ENCODE measurements at places on chromosomes 7 and 10.

GRCh38 chr7:101650579-101651081, 21.5 kb upstream of the MYL10 start:
- DNase-seq: no peak

GRCh38 chr10:124126145-124126982, 33.0 kb upstream of the CHST15 start:
- no peak for DNase-seq

DNA sequence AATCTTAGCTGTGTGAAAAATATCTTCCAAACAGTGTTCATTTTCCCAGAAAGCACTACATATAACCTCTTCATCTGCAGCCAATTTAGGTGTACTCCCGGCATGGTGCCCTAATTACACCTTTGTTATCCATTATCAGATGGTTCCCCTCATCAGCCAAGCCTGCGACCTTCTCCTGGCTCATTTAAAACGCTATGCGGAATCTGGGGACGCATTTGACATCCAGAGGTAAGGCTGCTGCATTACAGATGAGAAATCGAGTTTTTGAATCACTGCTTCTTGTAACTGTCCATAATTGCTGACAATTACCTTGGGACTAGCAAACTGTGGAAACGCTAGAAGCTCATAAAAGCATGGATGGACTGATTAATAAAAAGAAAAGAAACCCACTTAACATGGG, 109.5 kb downstream of the PARP12 start:
- DNase-seq: no peak

DNA sequence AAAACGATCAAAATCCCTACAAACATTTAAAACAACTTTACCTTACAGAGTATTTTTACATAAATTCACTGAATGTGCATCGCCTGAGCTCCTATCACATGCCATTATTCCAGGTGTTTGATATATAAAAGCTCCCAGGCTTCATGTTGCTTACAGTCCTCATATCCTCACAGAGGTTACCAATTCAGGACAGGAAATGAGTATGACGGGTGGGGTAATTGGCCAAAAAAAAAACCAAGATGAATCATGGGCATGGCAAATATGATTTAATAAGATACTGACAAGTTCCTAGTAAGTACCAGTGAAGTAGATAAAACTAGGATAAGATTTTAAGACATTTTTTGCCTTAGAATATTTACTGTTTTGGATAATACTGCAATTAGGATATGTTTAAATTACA, 135.8 kb downstream of the KMT2E start:
- DNase-seq: no peak

DNA sequence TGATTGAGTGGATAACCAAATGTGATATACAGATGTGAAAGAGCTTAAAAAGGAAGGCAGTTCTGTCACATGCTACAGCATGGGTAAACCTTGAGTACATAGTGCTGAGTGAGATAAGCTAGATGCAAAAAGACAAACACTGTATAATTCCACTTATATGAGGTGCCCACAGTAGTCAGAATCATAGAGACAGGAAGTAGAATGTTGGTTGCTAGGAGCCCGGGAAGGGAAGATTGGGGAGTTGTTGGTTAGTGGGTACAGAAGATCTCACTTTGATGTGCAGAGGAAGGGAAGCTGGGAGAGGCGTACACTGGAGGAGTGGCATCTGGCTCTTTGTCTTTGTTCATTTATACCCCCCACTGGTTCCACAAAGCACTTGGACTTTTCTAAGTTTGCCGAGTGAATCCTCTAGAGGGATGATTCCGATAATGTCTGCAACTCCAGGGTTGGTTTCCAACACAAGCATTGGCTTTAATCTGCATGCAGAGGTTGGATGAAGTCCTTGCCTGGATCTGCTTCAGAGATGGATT, 39.5 kb downstream of the TSPAN14 start:
- no peak for DNase-seq

DNA sequence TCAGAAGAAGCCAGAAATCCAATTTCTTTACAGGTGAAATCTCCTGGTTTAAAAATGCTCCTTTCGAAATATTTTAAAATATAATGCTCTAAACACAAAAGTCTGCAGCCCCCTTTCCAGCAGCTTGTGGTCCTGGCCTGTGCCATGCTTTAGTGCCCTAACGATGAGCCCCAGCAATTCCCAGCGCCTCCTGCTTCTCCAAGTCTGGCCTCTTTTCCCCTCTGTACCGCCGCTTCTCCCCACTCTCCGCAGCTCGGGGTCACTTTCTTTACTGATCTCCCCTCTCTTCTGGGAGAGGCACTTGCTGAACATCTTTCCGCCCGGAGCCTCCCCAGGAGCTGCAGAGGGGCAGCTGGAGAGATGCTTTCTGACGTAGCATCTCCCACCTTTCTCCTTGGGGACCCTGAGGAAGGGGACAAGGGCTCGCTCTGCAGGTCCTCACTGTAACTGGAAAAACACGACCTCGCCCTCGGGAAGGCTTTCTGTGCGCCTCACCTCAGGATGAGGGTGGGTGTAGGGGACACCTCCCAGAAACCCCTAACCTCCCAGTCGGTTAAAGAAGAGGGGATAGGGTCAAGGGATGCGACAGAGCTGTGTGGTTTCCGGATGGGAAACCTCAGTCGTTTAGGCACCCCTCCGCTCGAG, 565 bp upstream of the INA start:
- DNase-seq: no peak

GRCh38 chr7:74231232-74231590, 21.4 kb downstream of the LAT2 start:
- no peak for DNase-seq

DNA sequence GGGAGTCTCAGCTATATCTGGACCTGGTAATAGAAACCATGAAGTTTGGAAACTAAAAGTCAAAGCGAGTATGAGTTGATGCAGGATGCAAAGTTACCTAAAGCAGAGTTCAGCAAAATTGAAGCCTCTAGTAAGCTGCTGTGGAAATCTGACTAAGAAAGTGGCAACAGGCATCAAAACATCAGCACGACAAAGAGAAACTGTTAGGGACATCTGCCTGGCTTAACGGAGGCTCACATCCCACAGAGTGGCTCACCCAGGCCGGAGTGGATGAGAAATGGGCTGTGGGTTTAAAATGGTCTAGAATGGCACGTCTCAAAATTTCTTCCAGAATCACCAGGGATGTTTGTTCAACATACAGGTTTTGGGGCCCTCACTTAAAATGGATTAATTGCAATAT, 164.1 kb upstream of the NPY start:
- no peak for DNase-seq

DNA sequence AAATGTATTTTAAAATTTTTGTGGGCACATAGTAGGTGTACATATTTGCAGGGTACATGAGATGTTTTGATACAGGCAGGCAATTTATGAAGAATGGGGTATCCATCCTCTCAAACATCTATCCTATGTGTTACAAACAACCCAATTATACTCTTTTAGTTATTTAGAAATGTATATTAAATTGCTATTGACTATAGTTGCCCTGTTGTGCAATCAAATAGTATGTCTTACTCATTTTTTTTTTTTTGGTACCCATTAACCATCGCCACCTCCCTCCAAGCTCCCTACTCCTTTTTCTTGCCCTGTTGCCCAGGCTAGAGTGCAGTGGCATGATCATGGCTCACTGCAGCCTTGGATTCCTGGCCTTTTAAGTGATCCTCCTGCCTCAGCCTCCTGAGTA, 128.1 kb downstream of the BAMBI start:
- no peak for DNase-seq

GRCh38 chr7:53476566-53476965, 441.1 kb downstream of the POM121L12 start:
- no peak for DNase-seq

DNA sequence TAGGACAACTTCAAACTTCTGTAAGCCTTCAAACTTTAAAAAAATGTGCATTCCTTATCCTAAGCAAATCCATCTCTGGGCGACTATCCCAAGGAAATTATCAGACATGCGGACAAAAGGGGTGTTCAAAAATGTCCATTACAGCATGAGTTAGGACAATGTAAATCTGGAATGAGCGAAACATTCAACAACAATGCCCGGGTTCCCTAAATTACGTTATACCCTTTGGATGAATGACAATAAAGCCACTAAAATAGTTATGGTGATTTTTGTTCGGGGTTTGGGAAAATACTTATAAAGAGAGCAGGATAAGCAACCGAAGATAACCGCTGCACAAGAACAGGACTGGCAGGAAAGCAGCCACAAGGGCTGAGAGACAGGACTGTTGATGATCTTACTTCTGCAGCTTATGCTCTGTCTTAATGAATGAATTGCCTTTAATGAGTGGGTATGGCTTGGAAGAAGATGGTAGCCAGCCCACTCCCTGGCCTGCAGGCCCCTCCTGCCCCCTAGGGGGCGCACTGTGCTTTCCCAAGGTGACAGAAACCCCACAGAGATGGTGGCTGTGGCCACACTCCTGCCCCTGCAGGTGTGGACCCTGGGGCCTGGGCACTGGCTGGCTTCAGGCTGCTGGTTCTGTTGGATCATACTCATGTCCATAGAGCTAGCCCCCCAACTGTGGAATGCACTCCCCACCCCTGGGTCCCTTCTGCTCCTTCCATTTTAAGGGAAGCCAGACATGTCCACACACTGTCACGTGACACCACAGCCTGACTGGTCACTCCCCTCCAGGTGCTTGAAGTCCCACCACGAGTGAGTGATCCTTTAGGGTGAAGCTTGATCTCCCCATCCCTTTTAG, 45.0 kb downstream of the ZCCHC24 start:
- peak; percentile 29 for DNase-seq

DNA sequence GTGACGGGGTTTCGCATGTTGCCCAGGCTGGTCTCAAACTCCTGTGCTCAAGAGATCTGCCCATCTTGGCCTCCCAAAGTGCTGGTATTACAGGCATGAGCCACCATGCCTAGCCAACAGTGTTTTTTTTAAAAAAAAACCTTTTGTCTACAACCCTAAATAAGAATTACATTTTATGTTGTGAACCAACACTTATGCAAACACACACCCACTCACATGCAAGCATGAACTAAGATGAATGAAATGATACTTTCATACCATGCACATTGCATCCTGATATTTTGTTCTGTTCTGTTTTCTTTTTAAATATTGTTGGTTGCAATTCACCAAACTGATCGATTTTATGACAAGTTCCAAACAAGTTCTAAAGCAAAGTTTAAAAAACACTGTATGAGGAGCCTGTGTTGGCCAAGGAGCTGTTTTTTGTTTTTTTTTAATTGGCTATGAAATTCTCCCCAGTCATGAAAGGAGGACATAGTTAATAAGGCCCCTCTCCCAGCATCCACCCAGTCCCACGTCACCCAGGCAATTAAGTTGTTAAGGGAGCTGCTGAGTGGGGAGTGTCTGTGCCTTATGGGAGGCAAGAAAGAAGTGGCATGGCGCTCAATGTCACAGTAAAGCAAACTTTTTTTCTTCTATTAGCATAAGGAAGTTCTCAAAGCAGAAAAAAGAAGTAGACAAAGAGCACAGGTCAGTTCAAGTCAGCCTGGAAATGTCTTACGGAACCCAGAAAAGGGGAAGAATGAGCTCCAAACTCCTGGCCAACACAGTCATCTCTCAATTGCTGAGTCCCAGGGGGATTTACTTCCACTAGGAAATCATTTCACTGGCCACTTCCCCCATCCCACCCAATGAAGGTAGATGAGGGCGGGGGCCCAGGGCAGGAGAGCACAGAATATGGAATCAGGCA, 50.1 kb downstream of the NOD1 start:
- no peak for DNase-seq

GRCh38 chr7:128890306-128891109, 20.0 kb downstream of the KCP start:
- DNase-seq: no peak

GRCh38 chr10:123229927-123230630, 75.9 kb downstream of the BUB3 start:
- DNase-seq: no peak

GRCh38 chr7:1123715-1124114, 35.8 kb downstream of the GPER1 start:
- no peak for DNase-seq

DNA sequence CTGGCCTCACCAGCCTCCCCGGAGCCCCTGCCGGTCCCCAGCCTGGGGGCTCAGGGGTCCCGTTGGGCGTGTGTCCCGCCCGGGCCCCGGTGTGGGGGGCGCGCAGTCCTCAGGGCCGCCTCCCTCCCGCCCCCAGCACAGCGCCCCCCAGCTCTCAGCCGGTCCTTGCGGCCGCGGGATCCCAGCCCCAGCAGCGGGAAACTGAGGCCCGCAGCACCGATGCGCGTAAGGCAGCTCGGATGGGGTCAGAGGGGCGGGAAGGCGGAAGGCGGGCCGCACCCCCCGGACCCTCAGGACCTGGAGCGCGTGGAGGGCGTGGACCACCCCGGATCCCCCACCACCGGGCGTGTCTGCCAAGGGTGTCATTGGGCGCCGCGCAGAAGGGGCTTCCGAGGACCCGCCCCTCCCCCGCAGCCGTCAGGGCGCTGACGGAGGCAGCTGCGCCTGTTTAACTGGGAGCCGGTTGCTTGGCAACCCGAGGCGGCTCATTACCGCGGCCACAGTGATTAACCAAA, 14.9 kb downstream of the UNCX start:
- DNase-seq: no peak

- DNase-seq: no peak
These were observed 214.2 kb downstream of the ANK3 start for GRCh38 chr10:60175441-60175971.

DNA sequence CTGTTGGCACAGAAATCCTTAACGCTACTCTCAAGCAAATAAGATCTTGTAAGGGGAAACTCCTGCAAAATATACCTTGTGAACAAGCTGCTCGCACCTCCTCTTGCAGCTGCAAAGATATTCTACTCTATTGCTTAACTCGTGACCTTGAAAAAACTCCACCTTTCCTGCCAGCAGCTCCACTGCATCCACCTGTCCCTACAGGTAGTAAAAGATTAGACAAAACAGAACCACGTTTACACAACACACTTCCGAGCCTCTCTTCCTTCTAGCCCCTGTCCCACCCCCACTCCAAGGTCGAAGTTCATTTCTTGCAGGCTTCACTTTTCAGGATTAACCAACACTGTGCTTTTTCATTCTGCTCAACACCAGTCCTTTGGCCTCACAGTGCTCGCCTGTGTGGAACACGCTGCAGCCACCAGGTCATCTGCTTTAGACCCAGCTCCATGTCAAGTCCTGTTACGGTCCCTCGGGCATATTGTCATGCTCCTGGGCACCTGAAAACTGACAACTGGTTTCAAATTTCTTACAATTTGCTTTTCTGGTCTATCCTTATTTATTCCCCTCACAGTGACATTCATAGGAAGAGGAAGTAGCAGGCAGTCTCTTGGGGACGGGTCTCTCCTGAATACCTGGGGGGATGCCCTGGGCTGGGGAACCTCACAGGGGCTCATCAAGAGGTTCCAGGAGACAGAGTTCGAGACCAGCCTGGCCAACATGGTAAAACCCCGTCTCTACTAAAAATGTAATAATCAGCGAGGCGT, 165.8 kb upstream of the KLF14 start:
- DNase-seq: no peak

- DNase-seq: no peak
These were observed 5.7 kb downstream of the AQP1 start for GRCh38 chr7:30917216-30917893.

GRCh38 chr10:4344492-4344994, 481.5 kb upstream of the AKR1E2 start:
- no peak for DNase-seq

All from T-helper 9 cell (primary cell).